ENCODE measurements at places on chromosomes 11 and 22.

DNA sequence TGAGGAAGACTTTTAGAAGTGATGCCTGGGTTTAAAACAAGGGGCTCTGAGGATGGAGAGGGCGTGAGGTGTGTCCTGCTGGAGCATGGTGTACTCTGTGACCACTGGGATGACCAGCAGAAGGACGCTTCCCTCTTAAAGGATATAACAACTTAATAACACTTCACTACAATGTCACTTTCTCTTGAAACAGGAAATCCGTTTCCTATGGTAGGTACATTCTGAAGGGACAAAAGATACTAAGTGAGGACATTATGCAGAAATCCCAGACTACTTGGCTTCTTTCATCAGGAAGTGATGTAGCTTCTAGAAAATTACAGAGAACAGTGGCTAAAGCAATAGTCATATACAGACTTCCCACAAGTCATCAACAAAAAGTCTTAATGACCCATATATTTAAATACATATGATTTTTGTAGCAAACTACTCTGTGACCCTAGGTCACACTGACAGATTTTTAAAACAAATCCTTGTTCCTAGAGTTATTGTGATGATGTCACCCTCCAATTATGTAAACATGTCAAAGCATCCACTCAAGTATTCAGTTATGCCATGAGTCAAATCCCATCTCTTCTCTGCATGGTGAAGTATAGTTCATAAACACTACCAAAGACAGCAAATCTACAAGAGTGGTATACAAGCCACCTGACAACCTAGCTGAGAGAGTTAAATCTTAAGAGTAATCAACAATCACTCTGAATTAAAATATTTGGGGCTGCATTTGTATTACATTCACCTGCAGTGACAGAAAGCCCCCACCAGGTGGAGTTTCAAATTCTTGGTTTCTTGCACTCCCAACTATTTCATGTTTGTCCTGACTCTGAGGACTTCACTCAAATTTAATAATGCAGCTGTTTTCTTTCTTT lies 32.8 kb downstream of the PITPNB start:
- DNase-seq = peak; percentile 26

- no peak for DNase-seq
Measured at GRCh38 chr22:25509374-25509791, 55.1 kb upstream of the GRK3 start.

- no peak for DNase-seq
Measured at GRCh38 chr11:104286129-104286528, 122.2 kb upstream of the PDGFD start.

DNA sequence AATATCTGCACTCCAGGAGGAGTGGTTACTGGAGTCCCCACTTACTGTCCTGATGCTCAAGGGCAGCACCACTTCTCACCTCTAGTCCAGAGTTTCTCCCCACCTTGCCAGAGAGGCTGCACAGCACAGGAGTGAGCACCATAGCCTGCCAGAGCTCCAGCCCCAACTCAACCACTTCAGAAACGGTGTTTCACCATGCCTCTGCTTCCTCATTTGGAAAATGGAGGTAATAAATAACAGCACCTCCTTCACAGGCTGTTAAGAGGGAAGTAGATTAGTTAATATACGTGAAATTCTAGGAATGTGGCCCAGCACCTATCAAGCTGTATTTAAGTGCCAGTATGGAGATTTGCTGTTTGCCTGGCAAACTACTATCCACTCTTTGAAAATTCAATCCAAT lies 63.0 kb downstream of the GALNT18 start:
- no peak for DNase-seq

- no peak for DNase-seq
Measured at GRCh38 chr11:13963949-13964770, 1.6 kb downstream of the SPON1 start.

- DNase-seq = no peak
Measured at GRCh38 chr11:82807646-82808045, 74.0 kb upstream of the FAM181B start.

GRCh38 chr22:45181240-45181639 lies 17.5 kb downstream of the NUP50 start:
- DNase-seq = no peak

DNA sequence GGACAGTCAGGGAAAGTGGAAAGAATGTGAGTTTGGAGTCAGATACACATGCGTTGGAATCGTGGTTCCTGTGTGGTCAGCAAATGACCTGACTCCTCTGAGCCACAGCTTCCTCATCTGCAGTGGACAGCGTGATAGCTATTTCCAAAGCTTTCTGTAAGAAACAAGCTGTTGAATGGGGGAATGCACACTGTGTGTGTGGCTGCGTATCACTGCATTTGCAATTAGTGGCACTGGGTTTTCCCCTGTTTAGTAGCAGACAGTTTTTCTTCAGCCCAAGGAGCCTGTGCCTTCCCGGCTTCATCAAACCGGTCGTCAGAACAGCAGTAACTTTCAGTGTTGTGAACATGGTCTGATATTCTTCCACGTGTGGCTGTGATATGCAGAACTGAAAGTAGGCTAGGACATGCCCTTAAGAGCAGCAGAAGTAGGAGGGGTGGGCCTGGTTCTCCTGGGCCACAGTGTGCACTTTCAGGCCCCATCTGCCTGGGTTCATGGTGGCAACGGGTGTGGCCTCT lies 121.5 kb downstream of the RRAS2 start:
- DNase-seq = no peak

GRCh38 chr11:59523541-59523940 lies 12.2 kb downstream of the OR4D9 start:
- DNase-seq = no peak

GRCh38 chr11:113723787-113724186 lies 17.7 kb upstream of the TMPRSS5 start:
- no peak for DNase-seq

- DNase-seq = no peak
Measured at GRCh38 chr22:19707347-19708290, 6.7 kb upstream of the SEPTIN5 start.

GRCh38 chr11:32032478-32032877 lies 58.4 kb upstream of the RCN1 start:
- DNase-seq = no peak

GRCh38 chr22:19176175-19176643 lies 2.3 kb downstream of the SLC25A1 start:
- DNase-seq = no peak
